ENCODE measurements at places on chromosomes 4 and X. TPM values are rescaled to one million over a fixed set of nuclear protein-coding genes. Genes with fewer than 3 reads are reported as not detected.

Gene ITGB1BP2
- 1.8 TPM for total RNA-seq

DNA sequence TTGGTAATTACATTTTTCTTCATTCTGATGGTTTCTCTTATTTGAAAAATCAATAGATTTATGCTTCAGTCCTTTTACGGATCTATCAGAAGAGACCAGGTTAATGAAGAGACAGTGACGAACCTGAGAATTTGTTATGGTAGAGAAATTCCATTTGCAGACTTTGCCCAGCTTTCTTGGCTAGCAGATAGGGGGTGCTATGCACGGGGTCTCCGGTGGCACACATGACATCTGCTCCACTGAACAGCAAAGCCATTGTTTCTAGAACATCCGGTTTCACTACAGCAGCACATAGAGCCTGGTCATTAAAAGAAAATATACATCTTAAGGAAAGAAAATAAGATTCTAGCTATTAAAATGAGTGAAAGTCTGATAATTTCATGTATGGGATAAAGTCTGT, 85.1 kb downstream of the ARAP2 start:
- no peak for DNase-seq

- DNase-seq = no peak
Measured at GRCh38 chr4:21413807-21414370, 534.7 kb downstream of the KCNIP4 start.

DNA sequence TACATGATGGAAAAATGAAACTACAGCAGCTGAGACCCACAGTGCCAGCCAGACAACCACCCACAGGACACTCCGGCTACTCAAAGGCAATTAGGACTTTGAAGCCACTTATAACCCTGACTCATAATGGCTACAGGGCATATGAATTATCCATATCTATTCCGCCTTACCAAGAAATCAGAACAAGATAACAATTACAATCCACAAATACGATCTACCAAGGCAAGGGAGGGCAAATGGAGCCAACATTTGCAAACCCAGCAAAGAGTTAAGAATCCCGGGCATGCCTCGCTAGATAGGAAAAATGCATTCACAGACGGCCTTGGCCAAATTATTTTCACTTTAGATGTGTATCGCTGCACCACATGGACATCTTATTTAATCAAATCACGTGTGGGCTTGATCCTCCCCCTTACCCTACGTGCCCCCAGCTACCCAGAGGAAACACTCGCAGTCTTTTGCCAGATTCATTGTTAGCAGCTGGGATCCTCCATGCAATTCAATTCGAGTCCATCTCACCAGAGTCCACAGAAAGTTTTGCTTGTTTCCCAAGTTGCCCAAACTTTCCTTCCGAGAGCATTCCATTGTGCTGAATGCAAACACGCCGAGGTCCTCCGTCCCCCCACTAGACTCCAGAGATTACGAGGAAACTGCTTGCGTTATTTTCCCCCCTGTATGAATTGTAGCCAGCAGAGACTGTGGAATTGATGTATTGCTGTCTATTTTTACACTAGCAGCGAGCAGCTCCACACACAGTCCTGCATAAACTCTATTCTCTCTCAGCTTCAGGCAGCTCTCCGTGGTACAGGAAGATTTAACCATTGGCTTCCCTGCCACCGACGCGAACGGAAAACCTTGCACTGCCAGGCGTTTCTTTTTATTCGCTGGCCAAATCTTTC, 1.2 kb downstream of the PPARGC1A start:
- no peak for DNase-seq

GRCh38 chr4:48065587-48066052, 49.0 kb downstream of the NIPAL1 start:
- DNase-seq = no peak

DNA sequence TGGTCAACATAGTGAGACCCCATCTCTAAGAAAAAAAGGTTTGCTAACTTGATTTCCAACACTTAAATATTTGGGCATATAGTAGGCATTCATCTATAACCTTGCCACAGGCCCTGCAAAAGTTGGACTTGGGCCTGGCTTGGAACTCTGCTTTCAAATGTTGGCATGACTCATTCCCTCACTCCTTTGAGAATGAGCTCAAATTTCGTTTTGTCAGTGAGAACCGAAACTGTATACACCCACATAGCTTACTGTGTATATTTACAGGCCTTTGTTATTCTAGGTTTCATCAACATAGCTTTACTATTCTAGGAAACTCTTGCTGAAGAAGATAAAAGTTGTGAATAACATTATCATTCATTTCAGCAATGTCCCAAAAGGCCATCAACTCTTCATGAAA, 88.7 kb upstream of the ELOVL6 start:
- DNase-seq = no peak

DNA sequence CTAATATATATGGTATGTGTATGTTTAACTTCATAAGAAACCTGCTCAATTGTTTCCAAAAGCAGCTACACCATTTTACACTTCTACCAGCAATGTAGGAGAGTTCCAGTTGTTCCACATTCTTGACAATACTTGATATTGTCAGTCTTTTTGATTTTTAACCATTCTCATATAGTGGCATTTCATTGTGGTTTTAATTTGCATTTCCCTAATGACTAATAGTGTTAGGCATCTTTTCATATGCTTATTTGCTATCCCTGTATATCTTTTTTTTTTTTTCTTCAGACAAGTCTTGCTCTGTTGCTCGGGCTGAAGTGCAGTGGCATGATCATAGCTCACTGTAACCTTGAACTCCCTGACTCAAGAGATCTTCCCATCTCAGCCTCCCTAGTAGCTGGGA, 58.2 kb upstream of the TRIM2 start:
- no peak for DNase-seq

DNA sequence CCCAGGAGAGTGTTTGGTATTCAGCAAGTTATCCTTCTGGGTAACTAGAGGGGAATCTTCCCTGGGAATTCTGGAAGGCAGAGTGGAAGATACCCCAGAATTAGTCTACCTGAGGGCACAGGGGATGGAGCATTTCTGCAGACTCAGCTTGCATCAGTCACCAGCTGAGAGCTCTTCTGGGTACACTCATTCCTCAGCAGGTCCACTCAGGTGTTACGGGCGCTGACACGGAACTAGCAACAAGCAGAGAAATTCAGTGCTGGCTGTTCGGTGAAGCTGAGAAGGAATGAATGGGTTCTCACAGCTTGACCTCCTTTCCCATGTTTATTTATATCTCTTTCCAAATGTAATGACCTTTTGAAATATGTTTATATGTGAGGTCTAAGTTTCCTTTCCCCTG, 106.0 kb upstream of the PNPLA4 start:
- DNase-seq = no peak

Gene HPGDS
- total RNA-seq = 4.7 TPM

Gene UGT8
- 85.1 TPM for total RNA-seq

- no peak for DNase-seq
Measured at GRCh38 chrX:57647020-57647419, 33.0 kb downstream of the NLRP2B start.

Gene RPL39
- total RNA-seq = 1,230 TPM

- no peak for DNase-seq
Measured at GRCh38 chr4:22478426-22478825, 37.4 kb downstream of the ADGRA3 start.

Gene TIGD2
- total RNA-seq = 1.5 TPM

DNA sequence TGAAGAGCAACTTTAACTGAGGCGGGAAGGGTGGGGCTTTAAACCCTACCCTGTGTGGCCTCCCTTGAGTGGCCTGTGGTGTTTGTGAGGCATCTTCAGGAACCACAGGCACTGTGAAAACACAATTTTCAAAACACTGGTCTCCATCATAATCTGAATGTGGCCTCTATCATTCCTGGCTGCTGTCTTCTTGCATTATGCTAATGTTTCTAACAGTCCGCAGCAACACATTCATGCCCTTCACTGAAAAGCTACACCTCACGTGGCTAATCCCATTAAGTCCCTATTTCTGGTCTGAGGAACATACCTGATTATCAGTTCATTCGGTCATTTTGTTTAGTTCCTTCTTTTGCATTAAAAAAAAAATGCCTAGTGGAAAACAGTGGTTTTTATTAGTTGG, 94.6 kb downstream of the F11 start:
- no peak for DNase-seq

- DNase-seq = no peak
Measured at GRCh38 chr4:56375458-56375857, 11.8 kb downstream of the AASDH start.

DNA sequence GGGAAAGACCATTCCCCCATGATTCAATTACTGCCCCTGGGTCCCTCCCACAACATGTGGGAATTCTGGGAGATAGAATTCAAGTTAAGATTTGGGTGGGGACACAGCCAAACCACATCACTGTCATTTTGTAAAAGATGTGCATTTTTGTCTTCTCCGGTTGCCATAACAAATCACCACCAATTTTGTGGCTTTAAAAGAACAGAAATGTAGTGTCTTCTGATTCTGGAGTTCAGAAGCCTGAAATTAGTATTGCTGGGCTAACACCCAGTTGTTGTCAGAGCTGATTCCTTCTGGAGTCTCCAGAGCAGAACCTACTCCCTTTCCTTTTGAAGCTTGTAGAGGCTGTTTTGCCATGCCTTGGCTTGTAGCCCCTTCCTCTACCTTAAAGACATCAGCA, 54.1 kb upstream of the DHRSX start:
- DNase-seq = no peak

DNA sequence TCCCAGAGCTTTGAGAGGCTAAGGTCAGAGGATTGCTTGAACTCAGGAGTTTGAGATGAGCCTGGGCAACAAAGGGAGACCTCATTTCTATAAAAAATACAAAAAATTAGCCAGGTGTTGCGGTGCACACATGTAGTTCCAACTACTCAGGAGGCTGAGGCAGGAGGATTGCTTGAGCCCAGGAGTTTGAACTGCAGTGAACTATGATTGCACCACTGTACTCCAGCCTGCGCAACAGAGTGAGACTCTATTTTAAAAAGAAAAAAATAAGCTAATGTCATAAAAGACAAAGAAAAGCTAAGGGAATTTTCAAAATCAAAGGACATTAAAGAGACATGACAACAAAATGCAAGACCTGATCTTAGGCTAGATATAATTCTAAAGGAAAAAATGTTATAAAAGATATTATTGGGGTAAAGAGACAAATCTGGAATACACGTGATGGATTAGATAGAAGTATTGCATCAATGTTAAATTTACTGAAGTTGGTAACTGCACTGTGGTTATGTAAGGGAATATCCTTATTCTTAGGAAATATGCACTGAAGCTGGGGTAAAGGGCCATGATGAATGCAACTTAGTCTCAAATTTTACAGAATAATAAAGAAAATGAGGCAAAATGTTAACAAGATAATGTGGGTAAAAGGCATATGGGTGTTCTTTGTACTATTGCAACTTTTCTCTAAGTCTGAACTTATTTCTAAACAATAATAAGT, 75.2 kb downstream of the SPRY1 start:
- no peak for DNase-seq

DNA sequence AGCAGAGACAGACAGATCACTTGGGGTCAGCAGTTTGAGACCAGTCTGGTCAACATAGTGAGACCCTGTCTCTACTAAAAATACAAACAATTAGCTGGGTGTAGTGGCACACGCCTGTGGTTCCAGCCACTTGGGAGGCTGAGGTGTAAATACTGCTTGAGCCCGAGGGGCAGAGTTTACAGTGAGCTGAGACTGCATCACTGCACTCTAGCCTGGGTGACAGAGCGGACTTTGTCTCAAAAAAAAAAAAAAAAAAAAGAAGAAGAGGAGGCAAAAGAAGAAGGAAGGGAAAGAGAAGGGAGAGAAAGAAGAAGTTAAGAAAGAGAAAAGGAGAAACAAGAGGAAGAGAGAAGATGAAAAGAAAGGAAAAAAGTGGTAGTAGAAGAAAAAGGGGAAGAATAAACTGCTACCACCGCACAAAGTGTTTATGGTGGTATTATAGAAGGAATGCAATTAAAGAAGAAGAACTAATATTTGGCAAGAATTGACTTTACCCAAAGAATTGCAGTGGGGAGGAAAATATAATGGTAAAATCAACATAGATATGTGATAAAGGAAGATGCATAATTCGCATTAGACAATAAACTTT, 19.6 kb upstream of the NSUN7 start:
- DNase-seq = no peak

Gene GPM6B
- 527 TPM for total RNA-seq

DNA sequence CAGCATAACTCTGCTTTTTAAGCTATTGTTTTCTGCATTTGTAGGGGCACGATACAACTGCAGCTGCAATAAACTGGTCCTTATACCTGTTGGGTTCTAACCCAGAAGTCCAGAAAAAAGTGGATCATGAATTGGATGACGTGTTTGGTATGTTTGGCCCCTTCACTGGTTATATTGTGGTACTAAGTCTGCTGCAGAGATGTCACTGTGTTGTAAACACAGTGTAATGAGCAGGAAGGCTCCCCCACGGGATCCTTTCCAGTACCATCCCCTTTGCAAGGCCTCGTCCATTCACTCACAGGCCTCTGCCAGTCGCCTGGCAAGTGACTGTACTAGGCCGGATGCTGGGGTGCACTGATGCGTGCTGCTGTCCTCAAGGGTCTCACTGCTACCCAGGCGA, 13.8 kb downstream of the CYP4V2 start:
- no peak for DNase-seq

Gene KCNIP4
- total RNA-seq = not detected

DNA sequence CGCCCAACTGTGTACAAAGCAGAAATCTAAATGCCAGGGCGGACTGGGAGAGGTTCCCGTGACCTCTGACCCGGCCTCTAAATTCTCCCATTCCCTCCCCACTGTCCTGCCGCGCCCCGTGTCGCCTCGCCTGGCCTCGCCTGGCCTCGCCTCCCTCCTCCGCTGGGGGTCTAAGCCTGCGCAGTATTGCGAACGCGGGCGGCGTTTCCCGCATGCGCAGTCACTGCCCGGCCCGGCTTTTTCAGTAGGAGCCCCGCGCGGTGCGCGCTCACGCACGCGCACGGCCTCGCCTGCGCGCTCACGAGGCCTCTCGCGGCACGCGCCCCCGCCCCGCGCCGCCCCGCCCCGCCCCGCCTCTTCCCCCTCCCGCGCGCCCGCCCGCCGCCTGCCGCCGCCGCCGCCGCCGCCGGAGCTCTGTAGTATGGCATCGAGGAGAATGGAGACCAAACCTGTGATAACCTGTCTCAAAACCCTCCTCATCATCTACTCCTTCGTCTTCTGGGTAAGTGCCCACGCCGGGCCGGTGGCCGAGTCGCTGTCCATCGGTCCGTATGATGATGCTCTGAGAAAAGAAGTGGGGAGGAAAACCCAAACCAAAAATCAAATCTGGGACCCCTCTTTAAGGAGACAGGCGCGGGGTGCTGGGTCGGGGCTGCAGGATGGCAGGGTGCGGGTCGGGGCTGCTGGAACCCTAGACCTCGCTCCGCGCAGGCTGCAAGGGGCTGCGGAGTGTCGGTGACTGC, at the start of gene TSPAN7:
TSS of gene TSPAN7 (plus strand) at position 417 of the 743 bp plus-strand sequence. CDS start at position 422, 5 bp downstream.
- DNase-seq = peak; percentile 87

DNA sequence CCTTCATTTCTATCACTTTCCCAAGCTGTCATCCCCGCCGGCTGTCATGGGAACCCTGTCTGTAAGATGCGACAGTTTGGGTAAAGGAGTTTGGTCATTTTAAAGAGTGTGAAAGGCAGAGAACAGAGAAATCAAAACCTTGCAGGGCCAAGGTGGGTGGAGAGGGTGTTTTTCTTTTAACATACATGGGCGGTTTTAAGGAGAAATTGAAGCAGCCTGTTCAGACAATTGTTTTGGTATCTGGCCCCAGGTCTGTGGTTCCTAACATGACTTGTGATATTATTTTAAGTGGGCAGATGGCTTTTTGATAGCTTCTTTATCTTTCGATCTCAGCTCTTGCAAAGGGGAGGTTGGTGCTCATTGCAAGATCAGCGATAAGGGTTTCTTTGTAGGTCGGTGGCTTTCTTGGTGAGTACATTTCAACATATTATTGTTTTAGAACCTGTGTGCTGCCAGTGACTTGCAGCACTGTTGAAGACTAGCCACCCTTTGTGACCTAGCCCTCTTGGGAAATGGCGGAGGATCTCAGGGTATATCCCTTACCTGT, 3.7 kb downstream of the PPP1R3F start:
- no peak for DNase-seq

- DNase-seq = no peak
Measured at GRCh38 chr4:140903522-140904475, 147.6 kb upstream of the TBC1D9 start.

Gene IRS4
- total RNA-seq = 1.2 TPM

All from sciatic nerve (tissue), 2 donors.